HuH-7 (cell line): ENCODE measurements at places on chromosomes 4 and X.

DNA sequence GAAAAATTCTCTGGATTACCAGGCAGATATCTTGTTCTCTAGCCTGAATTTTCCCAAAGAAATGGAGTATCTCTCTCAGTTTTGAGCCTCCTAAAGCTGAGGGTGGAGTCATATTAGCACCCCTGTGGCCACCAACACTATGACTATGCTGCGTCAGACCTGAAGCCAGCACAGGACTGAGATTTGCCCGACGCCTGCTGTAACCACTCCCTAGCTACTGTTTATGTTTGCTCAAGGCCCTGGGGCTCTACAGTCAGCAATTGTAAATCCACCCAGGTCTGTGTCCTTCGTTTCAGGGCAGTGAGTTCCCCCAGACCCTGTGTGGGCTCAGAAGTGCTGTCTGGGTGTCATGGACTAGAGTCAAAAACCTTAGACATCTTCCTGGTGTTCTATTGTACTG, 61.4 kb downstream of the ZXDA start:
- no peak for DNase-seq

DNA sequence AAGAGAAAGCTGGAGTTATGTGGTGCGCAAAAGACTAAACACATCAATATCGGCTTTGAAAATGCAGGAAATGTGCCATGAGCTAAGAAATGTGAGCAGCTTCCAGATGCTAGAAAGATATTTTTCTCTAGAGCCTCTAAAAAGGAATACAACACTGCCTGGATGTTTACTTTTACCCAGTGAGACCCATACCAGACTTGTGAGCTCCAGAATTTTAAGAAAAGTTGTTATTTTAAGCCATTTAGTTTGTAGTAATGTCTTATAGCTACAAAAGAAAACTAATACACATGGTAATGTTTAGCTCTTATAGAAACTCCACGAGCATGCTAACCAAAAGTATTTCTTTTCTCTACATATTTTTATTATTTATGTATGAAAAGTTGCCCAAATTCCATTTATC, 1389.4 kb downstream of the C4orf33 start:
- DNase-seq: no peak

DNA sequence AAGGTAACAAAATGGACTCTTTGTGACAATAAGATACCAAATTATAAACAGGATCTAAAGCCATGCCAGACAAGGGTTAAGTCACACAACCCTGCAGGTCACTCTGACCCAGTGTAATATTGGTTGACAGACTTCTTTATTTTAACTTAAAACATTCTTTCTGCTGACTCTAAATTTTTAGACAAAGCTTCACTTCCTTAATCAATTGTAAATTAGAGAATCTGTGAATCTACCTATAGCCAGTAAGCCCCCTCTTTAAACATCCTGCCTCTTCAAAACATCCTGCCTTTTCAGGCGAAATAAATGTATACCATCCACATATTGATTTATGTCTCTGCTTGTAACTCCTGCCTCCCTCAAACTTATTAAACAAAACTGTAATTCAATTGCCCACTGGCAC, 14.2 kb downstream of the NUDT6 start:
- DNase-seq: no peak

GRCh38 chrX:24982306-24982965, 33.3 kb downstream of the ARX start:
- no peak for DNase-seq

DNA sequence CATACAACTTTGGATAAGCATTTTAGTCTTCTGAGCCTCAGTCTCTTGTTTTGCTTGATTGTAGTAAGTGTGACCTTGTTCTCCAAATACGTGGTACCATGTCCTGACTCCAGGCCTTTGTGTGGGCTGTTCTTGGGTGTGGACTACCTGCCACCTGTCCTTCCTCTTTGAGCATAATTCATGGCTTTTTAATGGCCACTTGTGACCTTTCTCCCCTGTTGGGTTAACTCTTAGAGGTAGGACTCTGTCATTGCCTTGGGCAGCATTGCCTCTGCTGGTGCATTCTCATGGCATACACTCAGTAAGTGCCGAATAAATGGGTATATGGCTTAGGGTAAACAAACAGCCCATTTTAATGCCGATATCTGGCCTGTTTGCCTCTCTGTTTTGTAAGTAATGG, 3.0 kb downstream of the NSD2 start:
- DNase-seq: no peak

- no peak for DNase-seq
Measured at GRCh38 chr4:22190855-22191254, 242.3 kb upstream of the KCNIP4 start.

DNA sequence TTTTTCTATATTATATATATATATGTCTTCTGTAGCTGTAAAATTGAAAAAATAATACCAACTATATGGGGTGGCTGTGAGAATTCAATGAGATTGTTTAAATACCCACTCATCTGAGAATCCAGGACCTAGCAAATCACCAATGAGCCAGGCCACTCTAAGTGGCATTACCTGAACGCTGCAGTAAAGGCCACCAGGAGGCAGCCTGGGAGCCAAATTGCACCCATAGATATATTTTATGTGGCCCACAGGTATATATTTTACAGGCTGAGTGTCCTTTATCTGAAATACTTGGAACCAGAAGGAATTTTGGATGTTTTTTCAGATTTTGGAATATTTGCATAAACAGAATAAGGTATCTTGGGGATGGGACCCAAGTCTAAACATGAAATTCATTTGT, 58.2 kb upstream of the C4orf50 start:
- DNase-seq: no peak

GRCh38 chrX:127571834-127572233, 480.4 kb downstream of the ACTRT1 start:
- no peak for DNase-seq

- no peak for DNase-seq
Measured at GRCh38 chrX:103828529-103828928, 3.5 kb downstream of the RAB9B start.

- DNase-seq: peak; percentile 67
Measured at GRCh38 chrX:153687121-153688039, at the start of gene SLC6A8. Gene SLC6A8, plus strand, starts transcription at chrX:153687926. Its CDS starts 649 bp downstream, at chrX:153688575.

GRCh38 chrX:77962068-77962902, 7.2 kb downstream of the PGAM4 start:
- DNase-seq: no peak

DNA sequence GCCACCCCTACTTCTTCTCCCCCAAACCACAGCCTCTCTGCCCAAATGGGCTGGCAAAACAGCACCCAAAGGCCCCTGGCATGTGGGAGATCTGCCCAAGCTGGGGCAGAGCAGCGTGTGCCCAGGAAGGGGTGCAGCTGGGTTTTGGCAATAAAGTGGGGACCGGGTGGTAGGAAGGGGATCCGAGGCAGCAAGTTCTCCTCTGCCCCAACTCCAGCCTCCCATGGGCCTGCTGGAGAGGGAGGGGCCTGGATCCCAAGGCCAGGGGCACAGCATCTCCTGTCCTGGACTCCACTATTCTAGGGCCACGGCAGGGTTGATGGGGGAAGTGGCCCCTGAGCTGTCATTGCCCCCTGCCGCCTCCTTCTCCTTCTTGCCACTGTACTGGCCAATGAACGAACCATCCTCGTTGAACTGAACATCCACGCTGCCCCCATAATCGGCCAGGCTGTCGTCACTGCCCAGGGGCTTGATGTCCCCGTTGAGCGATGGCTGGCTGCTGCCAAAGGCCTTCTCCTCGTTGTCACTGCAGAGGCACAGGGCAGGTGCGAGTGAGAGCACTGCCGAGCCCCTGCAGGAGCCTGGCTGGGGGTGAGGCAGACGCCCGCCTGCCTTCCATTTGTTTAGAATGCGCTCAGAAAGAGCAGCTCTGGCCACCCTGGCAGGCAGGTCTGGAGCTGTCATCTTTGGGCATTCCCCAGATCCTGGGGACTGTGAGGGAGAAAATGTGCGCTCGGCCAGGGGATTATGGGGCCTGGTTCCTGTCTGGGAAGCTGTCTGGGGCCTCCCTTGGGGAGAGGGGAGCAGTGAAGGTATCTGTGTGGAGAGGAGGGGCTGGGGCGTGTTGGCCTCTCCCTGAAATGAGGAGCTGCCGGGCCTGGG, 23.4 kb downstream of the L1CAM start:
- DNase-seq: no peak

DNA sequence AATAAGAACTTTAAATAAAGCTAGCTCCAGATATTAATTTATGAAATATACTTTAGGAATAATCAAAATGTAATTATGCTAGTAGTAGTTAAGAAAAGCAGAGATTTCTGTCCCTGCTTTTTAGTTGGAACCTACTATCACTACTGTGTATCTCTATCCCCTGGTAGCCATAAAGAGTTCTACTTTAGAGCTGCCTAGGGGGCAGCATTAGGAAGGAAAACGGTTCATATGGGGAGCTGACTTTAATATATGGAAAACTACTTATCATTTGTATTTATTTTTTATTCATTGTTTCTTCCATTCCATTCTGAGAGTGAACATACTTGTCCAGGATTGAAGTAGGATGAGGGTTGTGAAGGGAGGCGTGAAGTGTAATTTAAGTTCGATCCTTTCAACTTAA, 40.9 kb downstream of the CPEB2 start:
- peak; percentile 6 for DNase-seq

DNA sequence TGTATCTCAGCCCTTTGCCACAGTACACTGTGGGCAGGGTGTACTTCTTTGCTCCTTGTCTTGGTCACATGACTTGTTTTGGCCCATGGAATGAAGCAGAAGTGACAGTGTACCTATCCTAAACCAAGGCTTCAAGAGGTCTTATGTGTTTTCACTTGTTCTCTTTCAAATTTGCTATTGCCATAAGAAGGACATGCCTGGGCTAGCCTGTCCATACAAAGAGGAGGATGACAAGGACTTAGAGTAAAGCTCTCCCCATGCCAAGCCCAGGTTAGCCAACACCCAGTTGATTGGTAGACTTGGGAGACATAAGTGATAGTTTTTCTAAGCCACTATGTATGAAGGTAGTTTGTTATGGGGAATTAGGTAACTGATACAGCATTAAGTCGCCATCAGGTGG, 141.1 kb upstream of the MID1 start:
- no peak for DNase-seq
